Cardiac muscle cell (in vitro differentiated cells and primary cell): ENCODE measurements at places on chromosomes 12 and 14. TPM values are rescaled to one million over a fixed set of nuclear protein-coding genes. Genes with fewer than 3 reads are reported as not detected.

Gene BRMS1L
- 7.0 and 8.2 TPM in 2 replicates for total RNA-seq

Gene ENO2
- total RNA-seq, result 56.2 and 87.7 TPM in 2 replicates

Gene NRXN3
- total RNA-seq, result 0.69 and 1.1 TPM in 2 replicates

Gene RASSF9
- 0.35 and 0.54 TPM in 2 replicates for total RNA-seq

Gene SOAT2
- 0.57 and 1.6 TPM in 2 replicates for total RNA-seq

- no peak for DNase-seq
Observed at GRCh38 chr12:51669996-51670395, 79.0 kb downstream of the SCN8A start.

GRCh38 chr12:124686370-124687173, 119.2 kb upstream of the NCOR2 start:
- no peak for DNase-seq

- DNase-seq, result peak; percentile 4
Observed at GRCh38 chr14:31269634-31270195, 62.1 kb upstream of the HECTD1 start.

DNA sequence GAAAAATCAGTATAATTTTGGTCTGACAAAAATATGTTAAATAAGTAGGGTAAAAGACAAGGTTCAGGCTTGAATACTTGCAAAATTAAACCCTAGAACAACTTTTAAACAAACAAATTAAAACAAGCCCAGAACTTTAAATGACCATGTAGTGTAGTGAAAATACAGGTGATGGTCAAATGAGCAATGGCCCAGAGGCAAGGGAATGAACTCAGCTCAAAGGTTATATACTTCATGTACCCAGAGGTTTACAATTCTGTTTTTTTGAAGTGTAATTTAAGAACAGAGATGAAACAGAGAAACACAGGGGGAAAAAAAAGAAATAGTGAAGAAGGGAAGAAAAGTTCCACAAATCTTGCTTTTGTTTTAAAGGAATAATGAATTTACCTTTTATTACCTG, 949.2 kb downstream of the TRHDE start:
- no peak for DNase-seq

- DNase-seq, result no peak
Observed at GRCh38 chr14:92945544-92945943, 22.6 kb downstream of the CHGA start.

DNA sequence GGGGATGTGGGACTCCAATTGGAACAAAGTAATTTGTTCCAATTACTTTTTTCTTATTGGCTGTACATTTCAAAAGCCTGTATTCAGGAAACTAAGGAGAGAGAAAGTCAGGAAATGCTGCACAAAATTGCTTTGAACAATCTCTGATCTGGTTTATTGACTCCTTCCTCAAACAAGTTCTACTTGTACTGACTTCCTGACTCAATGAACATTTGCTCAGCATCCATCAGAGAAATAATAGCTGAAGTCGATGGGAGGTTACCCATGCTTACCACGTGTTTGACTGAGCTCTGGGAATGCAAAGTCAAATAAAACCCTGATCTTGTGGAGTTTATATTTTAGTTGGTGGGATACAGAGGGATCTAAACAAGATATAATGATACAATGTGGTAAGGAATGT, 15.4 kb upstream of the C12orf75 start:
- DNase-seq, result no peak

- no peak for DNase-seq
Observed at GRCh38 chr12:120751389-120751788, 25.8 kb downstream of the ACADS start.

DNA sequence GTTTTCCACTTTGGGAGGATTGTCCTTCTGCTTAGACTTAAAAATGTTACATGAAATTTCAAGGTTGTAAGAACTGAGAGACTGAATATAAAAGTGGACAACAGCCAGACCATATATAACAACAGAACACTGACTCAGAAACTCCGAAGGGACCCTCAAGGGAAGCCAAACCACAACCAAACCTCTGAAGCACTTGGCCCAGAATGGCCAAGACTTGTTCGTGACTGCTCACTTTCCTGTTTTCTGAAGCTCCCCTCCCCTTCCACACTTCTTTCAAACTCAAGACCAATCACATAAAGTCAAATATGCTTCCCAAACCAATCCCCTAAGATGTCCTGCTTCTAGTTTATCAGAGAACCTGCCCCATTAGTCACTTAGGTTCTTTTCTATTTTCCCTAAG, 13.7 kb downstream of the OR6J1 start:
- DNase-seq, result peak; percentile 91

DNA sequence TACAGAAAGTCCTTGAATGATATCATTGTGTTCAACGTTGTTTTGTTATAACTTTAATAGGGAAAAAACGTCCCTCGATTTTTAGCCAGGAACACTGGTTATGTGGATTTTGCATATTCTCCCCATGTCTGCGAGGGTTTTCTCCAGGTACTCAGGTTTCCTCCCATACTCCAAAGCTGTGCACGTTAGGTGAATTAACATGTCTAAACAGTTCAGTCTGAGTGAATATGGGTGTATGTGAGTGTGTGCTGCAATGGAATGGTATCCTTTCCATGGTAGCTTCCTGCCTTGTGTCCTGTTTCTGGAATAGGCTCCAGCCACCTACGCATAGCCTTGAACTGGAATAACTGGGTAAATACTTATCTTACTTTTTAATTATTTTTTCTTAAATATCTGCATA, 810.8 kb upstream of the ATXN7L3B start:
- DNase-seq, result no peak

DNA sequence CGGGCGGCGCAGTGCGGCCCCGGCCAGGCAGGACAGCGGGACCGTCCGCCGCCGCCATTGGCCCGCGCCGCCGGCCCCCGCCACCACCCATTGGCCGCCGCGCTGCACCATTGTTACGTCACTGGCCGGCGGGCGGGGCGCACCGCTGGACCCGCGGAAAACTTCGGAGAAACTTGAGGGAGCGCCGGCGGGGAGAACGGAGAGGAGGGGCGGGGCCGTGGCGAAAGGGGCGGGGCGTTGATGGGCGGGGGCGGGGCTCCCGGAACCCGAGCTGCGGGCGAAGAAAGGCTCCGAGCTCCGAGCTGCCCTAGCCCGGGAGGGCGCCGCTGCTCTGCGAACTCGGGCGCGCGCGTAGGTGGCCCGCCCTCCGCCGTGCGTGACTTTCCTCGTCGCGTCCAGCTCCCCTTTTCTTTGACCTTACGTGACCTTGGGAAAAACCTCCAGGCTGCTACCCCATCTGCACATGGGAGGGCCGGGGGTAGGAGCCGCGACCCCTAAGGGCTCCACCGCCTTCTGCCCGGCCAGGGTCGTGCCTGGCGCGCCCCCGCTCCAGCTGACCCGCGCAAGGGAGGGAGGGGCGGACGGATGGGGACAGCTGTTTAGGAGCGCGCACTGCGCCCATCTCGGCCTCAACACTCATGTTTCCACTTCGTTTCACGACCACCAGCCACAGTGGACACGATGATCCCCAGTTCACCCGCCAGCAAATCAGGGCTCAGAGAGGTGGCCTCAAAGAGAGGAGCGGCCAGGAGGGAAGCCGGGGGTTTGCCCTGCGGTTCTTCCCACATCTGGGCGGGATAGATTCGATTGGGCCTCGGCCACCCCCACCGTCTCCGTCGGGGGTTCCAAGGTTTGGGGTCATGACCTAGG, at the start of gene ANKRD9:
ANKRD9 (minus strand) TSS at position 31 of the 870 bp plus-strand sequence. CDS start 1,887 bp downstream, outside the sequence.
- DNase-seq, result peak; percentile 96

DNA sequence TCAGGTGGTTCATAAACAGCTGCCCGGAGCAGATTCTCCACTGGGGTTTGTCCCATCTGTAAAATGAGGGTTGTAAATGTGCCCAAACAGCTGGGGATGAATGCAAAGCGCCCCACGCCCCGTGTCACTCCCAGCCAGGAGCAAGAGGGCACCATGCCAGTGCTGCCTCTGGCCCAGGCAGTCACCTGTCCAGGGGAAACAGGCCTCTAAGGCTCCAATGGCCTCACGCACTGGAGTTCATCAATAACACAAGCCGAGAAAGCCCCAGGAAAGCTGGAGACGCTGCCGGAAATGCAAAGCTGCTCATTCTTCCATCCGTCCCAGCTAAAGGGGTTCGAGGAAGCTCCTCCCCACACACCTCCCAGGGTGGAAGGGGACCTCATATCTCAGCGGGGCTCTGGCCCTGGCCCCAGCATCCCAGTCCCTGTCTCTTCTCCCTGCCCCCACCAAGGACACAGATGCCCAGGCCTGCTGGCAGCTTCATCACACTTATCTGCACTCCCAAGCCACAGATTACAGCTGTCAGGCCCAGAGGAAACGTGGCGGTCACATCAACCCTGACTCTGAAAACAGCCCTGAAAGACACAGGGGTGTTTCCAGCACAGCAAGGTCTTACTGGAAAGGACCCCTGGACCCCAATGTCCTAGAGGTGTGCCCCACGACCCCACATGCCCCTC, 21.5 kb downstream of the SCARB1 start:
- no peak for DNase-seq

DNA sequence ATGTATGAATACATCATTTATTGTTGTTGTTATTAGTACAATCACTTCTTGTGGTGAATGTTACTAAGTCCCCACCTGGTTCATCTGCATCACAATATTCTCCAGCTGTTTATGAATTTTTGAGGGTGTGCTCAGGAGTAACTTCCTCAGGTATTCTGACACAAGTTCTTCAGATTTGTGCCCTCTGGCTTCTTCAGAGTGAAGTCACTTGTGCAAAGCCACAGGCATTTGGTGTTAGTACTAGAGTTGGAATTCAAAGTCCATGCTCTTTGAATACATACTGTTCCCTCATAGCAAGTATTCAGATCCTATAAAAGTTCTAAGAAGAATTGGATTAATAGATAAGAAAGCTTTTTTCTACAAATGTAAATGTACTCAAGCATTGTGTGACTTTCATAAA, 150.3 kb upstream of the AVPR1A start:
- DNase-seq, result no peak

GRCh38 chr12:50508970-50509663, 4.3 kb downstream of the DIP2B start:
- DNase-seq, result no peak

DNA sequence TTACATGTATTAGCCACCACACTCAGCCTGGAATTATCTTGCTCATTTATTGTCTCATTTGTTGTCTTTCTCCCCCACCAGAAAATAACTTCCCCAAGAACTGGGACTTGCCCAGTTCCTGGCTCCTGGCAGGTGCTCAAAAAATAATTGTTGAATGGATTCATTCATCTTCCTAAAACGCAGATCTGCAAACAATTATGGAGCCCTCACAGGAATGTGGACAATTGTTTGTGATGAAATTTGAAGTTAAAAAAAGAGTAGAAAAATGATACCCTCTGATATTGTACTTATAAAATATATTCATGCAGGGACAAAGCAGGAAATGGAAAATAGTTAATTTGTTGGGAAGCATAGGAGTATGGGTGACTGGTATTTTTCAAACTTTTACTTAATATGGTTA, 60.7 kb upstream of the MAP1LC3B2 start:
- DNase-seq, result peak; percentile 19

GRCh38 chr12:130186651-130187268, 24.5 kb downstream of the FZD10 start:
- DNase-seq, result no peak

- DNase-seq, result peak; percentile 90
Observed at GRCh38 chr12:28190321-28191050, at the start of gene CCDC91. Gene CCDC91, plus strand, starts transcription at chr12:28190456. Its CDS starts 66,760 bp downstream, at chr12:28257216.

GRCh38 chr14:81245771-81246170, 25.0 kb upstream of the GTF2A1 start:
- no peak for DNase-seq
